Smooth muscle cell of bladder (primary cell): ENCODE measurements at places on chromosomes 7 and 10. TPM values are rescaled to one million over a fixed set of nuclear protein-coding genes. Genes with fewer than 3 reads are reported as not detected.

UROS gene
- total RNA-seq: 71.5 and 71.7 TPM in 2 replicates

TRIL gene
- total RNA-seq: 0.71 and 1.3 TPM in 2 replicates

OPN1SW gene
- total RNA-seq: not detected in 2 replicates

ANLN gene
- total RNA-seq: 7.4 and 8.1 TPM in 2 replicates
